ENCODE measurements at places on chromosomes 7 and 10.

DNA sequence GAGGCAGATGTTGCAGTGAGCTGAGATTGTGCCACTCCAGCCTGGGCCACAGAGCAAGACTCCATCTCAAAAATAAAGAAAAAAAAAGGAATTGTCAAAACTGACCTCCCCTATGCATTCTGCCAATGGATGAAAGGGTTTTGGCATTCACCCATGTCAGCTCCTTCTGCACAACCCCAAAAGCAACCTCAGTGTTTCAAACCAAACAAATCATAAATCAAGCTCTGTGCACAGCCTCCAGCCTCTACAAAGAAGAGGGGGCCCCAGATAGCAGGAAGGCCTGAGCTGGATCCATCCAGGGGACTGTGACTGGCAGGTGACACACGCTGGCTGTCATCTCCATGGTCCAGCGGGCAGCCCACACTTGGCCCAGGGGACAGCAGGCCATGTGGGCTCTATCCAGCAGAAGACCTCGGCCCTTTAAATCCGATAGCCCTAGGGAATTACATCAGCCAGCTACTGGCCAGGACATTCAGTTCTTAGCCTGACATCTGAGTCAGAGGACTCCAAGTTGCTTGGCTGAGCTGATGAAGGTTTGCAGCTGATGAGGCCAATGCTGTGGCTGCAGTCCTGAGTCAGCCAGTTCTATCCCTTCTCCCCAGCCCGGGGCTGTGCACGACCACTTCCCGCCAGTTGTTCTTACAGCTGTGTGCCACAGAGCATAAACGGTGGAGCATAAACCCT, 52.0 kb upstream of the FIGNL1 start:
- peak; percentile 97 for DNase-seq

DNA sequence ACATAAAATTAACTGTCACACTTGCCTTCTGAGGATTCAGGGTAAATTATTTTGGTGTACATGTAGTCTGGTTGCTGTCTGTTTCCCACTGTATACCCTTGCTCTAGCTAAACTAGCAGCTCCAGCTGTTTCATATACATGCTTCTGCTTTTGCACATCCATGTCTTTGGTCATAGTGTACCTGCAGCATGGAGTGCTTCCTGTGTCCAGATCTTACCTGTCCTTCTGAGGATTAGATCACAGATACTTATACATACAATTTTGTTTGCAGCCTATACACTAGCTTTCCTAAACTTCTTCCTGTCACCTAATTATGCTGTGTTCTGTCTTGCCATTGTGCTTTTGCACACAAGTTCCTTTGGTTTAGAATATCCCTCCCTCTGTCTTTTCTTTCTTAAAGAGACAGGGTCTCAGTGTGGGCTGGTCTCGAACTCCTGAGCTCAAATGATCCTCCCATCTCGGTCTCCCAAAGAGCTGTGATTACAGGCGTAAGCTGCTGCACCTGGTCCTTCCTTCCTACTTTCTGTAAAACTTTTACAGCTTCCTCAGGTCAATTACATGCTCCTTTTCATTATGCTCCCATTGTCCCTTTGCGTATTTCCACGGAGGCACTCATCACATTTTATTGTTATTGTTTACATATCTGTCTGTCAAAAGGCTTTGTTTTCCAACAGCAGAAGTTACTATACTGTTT, 33.8 kb downstream of the TPST1 start:
- DNase-seq: no peak

DNA sequence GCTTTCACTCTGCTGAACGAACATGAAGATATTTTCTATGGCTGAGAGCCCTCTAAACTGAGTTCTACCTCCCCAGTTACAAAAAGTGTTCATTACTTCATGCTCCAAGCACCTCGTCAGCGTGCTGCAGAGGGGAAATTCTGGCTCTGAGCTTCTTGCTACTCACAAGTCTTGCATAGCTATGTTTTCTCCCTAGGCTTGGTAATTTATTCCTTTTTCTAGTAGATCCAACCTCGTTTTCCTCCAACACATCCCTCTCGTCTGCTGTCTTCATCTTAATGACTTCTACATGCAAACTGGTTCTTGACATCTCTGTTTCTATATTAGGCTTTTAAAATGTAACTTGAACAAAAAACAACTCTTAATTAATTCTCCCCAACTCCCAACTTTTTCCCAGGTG, 1034.5 kb downstream of the REEP3 start:
- no peak for DNase-seq

GRCh38 chr7:157488281-157488680, 151.5 kb downstream of the DNAJB6 start:
- DNase-seq: no peak

DNA sequence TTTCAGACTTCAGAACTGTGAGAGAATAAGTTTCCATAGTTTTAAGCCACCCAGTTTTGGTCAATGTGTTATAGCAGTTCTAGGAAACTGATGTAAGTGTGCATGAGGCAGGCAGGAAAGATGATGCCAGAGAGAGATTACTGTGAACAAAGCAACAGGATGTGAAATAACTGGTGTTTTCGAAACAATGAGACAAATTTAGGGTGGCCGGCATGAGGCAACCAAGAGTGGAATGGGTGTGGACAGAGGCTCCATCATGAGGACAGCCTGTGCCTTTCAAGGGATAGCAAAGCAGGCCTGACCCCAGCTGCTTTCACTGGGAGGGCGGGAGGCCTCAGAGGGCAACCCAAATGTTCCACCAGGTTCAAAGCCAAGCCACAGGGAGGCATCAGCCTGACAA, 67.3 kb upstream of the UCN3 start:
- DNase-seq: peak; percentile 70

DNA sequence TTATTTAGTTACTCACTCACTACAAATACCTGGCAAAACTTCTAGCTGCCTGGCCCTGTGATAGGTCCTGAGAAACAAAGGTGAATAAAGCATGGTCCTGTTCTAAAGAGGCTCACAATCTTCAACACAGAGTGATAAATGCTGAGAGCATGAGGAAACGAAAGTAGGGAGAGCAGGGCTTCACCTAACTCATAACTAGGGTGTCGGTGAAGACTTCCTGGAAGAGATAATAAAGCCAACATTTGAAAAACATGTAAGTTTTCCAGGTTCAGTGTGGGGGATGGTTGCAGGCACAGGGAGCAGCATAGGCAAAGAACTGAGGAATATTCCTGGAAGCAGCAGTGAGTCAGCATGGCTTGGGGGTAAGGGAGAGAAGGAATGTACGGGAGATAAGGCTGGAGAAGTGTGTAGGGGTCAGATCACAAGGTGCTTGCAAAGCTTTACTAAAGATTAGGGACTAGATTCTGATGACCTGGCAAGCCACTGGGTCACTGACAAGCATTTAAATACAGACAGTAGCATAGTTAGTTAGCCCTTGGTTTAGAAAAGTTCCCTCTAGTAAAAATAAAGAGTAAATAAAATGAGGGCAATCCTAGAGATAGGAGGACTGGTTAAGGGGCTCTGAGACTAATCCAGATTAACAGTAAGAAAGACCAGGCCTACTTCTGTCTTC, 5.1 kb downstream of the KEL start:
- peak; percentile 17 for DNase-seq

GRCh38 chr10:119652361-119652730, 1.2 kb downstream of the BAG3 start:
- DNase-seq: peak; percentile 80

GRCh38 chr10:115052728-115053127, 40.4 kb upstream of the ATRNL1 start:
- no peak for DNase-seq

GRCh38 chr7:149766135-149766675, 7.2 kb downstream of the ZNF467 start:
- no peak for DNase-seq

GRCh38 chr7:70392877-70393435, 739.0 kb upstream of the GALNT17 start:
- DNase-seq: no peak

DNA sequence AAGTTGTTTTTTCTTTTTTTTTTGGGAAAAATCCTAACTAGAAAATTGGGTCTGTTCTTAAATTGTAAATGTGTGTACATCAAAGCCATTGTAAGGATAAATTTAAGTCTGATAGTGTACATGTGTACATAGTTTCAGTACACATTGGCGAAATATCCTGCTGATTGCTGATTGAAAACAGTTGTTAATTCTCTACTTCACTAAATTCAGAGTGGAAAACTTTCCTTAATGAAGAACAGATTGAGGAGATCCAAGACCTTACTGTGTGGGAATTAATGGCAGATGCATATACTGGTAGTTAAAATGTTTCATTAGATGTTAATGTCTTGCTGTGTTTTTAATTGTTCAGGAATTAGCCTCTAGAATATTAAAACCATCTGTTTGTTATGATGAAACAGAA, 506.0 kb downstream of the AUTS2 start:
- no peak for DNase-seq

DNA sequence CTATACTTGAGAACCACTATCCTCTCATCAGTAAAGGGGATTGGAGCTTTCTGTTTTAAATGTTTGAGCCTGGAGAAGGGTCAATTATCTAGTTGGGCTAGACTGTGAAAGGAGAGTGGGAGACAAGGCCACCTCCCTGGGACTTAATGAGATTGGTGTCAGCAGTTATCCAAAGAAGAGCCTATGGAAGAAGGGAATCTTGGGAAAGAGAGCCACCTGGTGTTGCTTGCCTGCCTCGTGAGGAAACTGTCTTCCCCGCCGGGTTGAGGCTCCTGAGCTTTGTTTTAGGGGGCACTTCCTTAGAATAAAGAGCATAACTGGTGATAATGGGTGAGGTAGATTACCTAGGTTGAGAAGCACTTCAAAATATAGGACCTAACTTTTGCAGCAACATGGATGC, 32.0 kb upstream of the ABCB4 start:
- DNase-seq: no peak

DNA sequence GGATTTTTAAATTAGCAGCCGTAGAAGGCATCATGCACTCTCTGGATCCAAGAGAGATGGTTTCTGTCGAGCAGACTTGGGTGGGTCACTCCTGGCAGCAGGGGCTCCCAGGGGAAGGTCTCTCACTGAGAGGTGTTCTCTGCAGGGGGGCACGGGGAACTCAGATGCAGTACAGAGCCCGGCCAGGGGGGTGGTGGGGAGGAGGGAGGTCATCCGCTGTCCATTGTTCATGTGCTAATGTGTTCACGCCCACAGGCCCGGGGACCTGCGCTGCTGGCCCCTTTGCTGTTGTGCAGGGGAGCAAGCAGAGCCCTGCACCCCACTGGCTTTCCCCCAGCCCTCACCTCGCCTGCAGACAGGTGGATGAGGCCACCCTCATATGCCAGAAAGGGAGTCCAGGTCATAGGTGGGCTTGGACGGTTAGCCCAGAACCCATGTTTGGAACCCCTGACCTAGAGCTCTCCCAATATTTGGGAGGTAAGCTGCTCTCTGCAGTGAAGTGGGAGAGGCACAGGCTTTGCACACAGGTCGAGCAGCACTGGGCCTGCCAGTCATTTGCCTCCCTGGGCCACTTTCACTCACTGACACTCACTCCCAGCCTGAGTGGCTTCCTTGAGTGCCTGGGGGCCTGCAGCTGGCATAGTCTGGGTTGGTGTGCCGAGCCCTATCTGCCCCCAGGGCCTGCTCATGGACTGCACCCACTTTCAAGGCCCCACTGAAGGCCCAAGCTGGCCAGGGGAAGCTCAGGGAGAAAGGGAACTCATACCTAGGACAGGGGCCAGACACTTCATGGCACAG, 12.6 kb upstream of the TBRG4 start:
- no peak for DNase-seq

DNA sequence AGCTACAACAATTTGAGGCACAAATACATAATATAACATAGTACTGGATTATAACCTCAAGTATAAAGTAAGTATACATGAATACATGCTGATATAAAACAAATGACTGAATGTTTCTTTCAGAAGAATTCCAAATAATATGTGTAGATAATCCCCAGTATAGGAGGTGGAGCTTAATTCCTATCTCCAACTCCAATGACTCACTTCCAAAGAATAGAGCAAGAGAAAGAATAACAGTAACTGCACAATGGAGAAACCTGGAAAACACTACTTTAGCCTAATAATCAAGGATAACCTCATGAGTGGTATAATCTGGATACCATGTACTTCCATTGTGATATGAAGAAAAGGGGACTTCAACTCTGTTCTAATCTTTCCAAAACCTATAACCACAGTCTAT, 13.7 kb upstream of the SEMA3C start:
- DNase-seq: peak; percentile 43

- DNase-seq: peak; percentile 50
Measured at GRCh38 chr10:84537447-84537931, 209.1 kb downstream of the CCSER2 start.

DNA sequence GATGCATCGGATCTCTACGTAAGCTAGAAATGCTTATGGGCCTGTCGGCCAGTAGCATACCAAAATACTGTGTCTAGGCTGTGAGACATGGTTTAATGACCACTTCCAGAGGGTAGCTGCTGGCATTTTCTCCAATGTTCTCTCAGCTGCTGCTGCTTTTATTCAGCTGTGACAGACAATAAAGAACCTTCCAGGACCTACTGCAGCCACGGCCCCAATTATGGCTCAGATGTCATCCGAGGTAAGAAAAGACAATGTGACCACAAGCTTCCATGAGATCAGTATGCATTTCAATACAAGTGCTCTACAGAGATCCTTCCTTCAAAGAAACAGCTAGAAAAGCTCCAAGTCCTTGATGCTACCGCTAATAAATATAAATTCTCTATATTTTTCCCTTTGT, 256.2 kb downstream of the SDHAF3 start:
- no peak for DNase-seq

DNA sequence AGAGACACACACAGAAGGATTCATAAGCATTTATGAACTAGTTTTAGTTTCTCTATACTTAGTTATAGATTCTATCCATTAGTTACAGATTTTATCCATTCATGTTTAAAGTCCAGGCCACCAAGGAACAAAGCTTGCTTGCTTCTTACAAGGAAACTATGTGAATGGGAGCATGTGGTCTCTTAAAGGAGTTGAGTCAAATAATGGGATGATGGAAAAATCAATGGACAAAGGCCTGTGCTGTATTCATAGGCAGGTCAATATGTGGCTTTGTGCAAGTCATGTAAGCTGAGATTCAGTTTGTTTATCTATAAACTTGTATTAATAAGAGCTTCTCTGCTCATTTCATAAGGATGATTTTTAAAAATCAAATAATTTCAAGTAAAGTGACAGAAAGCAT, 172.8 kb upstream of the CDK1 start:
- no peak for DNase-seq

GRCh38 chr7:129169686-129170440, 18.6 kb upstream of the SMO start:
- DNase-seq: no peak

GRCh38 chr7:30906515-30907240, 5.0 kb upstream of the AQP1 start:
- peak; percentile 9 for DNase-seq

GRCh38 chr10:103499881-103500280, 6.4 kb downstream of the NEURL1 start:
- peak; percentile 25 for DNase-seq

GRCh38 chr7:74236284-74236683, 17.9 kb downstream of the RFC2 start:
- no peak for DNase-seq

All from iris pigment epithelial cell (primary cell).